ENCODE measurements at places on chromosomes 2 and 18. TPM values are rescaled to one million over a fixed set of nuclear protein-coding genes. Genes with fewer than 3 reads are reported as not detected.
A peak's percentile ranks its signal among the peaks of the same experiment; 100 is the strongest.

The DUSP2 gene
- 0.98 TPM for total RNA-seq

The HJURP gene
- 10.4 TPM for total RNA-seq

The FLACC1 gene
- 0.84 TPM for total RNA-seq

The CD207 gene
- not detected for total RNA-seq

DNA sequence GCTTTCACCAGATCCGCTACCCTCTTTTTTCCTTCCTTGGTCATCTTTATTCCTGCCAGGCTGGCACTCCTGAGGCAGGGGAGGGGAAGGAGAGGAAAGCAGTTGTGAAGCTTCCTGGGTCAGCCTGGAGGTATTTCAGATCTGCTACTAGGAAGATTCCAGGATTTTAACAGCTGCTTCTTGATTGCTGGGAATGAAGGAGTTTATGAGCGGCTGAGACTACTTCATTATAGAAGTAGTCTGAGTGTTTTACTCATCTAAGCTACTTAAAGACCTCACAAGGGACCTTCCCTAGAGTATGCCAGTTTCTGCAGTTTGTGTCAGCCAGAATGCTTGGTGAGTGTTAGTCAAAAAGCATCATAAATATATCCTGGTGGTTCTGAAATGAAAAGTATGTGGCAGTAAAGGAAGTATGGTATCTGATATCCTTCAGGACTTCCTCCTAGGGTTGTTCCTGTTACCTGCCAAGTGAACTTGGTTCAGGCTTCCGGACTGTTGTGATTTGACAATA lies 1.9 kb downstream of the TANC1 start:
- DNase-seq: peak; percentile 71

GRCh38 chr2:142877216-142877838 lies at the start of gene KYNU:
TSS of gene KYNU (plus strand) at chr2:142877664. CDS start at chr2:142885368, 7,704 bp downstream.
- DNase-seq: no peak

DNA sequence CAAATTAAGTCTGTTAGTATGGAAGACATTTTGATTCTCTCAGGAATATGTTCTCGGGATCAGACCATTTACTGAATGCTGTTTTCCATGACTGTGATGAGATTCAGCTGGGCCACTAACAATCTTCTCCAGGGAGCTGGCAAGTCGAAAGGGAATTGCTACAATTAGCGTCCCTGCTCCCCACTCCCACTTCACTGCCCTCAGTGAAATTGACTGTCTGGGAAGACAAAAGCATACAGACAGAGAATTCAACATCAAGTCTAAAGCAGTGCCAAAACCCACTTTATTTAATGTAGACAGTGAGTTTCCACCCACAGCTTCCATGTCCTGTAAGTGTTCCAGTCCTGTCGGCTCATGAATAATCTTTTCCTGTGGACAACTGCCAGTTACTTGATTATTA lies 34.0 kb upstream of the COL3A1 start:
- DNase-seq: peak; percentile 66

DNA sequence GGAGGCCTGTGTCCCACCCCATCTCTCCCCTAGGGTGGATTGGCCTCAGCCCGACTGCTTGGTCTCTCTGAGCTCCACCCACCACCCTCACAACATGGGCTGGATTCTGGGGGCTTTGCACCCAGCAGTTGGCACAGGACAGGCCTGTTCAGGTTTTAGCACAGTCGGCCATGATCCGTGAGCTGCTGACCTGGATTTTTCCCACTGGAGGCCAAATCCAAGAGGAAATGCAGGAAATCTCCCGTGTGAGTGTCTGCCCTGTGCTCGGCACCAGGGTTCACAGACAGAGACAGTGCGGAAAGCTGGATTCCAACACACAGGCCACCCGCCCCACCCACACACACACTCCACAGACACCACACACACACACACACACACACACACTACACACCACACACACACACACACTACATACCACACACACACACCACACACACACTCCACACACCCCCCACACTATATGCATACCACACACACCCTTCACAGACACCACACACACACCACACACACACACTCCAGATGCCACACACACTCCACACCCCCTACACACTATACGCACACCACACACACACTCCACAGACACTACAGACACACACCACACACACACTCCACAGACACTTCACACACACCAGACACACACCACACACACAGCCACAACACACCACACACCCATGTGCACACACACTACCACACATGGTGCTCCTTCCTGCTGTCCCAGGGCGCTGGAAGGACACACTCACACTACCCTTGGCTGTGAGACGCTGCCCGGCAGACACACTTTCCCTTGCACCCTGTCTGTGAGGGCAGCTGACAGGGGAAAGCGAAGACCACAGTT lies 14.1 kb downstream of the MBP start:
- DNase-seq: no peak

- DNase-seq: no peak
Measured at GRCh38 chr2:238942726-238943300, 94.9 kb downstream of the TWIST2 start.

GRCh38 chr18:55893948-55894347 lies 306.0 kb upstream of the TCF4 start:
- DNase-seq: no peak

GRCh38 chr2:218722876-218723785 lies 12.5 kb downstream of the TTLL4 start:
- DNase-seq: no peak

GRCh38 chr2:158131919-158132566 lies 30.4 kb downstream of the UPP2 start:
- DNase-seq: no peak

All from dermis blood vessel endothelial cell (primary cell).